ENCODE measurements at places on chromosomes 16 and 17.

DNA sequence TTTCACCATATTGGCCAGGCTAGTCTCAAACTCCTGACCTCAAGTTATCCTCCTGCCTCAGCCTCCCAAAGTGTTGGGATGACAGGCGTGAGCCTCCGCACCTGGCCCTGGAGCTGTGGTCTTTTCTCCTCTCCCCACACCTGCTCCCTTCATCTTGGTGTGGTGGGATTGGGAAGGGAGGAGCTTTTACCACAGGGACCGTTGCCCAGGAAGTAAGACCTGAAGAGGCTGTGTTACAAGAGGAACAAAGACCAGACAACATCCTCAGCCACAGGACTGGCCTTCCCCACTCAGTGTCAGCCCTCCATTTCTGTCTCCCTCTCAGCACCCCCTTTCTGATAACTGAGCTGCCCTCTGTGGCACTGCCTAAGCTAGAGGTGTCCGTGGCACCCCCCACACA, 9.4 kb upstream of the C17orf113 start:
- no peak for DNase-seq

DNA sequence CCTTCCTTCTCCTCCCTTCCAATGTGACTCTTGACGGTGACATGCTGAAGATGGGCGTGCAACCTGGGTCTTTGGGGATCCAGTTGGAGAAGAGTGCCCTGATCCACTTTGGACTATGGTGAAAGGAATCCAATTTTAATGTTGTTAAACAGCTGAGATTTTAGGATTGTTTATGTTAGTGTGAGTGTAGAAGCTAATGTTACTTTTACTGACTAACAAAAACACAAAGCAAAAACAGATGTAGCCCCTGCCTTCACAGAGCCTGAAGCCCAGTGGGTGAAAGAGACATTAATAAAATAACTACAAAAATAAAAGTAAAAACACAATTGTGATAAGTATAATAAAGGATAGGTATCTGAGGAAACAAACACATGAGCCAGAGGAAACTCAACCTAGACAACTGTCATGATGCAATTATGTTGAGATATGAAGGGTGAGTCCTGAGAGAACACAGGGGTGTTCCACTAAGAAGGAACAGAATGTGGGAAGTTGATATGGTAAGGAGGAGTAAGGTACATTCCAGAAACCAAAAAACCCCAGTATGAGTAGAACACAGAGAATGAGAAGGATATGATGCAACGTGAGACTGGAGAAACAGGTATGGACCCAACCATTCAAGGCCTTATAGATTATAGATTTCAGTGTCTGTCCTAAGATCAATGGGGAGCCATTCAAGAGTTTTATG, 115.1 kb upstream of the PMFBP1 start:
- DNase-seq, result no peak

- no peak for DNase-seq
Measured at GRCh38 chr17:18258356-18259038, at the start of gene FLII. FLII (minus strand) TSS chr17:18258738; CDS start chr17:18258690, 48 bp downstream.

DNA sequence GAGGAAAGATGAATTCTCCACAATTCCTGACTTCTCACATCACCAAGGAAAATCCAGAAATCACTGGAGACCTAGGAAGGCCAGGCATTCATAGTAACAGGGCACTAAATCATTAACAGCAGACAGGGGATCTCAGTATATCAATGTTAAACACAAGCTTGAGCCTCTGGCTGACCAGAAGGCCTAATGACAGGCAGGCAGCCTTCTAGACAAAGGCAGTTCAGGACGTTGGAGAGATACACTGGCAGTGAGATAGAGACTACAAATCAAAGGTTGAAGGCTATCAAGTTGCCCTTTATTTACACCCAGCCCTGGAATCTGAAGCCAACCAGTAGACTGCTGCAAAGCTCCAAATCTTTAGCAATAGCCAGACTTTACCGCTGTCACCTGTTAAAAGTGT, 422.8 kb upstream of the CCL2 start:
- no peak for DNase-seq

DNA sequence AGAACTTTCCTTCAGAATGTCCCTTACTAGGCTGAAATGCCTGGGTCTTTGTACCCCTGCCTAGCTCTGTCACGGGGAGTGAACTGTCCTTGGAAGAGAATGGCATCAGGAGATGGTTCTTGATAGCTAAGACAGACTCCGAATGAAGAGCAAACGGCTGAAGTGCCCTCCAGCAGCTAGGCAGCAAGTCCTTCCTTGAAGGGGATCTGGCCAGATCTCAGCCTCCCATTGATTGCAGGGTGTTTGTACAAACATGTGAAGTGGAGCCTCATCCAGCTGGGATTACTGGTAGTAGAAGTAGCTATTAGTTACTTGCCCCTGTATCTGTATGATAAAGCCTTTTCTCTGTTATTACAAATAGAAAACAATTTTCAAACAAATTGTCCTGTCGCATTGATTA, 30.9 kb downstream of the LRRC36 start:
- DNase-seq, result no peak

GRCh38 chr16:85475233-85475632, 137.9 kb upstream of the GSE1 start:
- no peak for DNase-seq

- peak; percentile 20 for DNase-seq
Measured at GRCh38 chr16:84117494-84117843, 727 bp upstream of the MBTPS1 start.

DNA sequence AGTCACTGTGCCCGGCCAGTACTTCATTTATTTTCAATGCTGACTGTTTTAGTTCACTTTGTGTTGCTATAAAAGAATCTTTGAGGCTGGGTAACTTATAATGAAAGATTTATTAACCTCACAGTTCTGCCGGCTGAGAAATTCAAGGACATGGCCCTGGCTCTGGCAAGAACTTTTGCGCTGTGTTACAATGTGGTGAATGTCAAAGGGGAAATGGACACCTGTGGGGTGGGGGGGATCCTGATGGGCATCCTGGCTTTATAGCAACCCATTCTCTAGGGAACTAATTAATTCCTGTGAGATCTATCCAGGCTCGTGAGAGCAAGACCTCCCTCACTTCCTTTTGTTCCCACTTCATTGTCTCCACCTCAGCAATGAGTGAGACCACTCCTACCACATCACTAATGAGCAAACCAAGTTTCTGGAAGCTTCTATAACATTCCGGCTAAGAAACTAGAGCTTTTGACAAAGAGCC, 17.1 kb upstream of the CDH3 start:
- DNase-seq, result no peak

DNA sequence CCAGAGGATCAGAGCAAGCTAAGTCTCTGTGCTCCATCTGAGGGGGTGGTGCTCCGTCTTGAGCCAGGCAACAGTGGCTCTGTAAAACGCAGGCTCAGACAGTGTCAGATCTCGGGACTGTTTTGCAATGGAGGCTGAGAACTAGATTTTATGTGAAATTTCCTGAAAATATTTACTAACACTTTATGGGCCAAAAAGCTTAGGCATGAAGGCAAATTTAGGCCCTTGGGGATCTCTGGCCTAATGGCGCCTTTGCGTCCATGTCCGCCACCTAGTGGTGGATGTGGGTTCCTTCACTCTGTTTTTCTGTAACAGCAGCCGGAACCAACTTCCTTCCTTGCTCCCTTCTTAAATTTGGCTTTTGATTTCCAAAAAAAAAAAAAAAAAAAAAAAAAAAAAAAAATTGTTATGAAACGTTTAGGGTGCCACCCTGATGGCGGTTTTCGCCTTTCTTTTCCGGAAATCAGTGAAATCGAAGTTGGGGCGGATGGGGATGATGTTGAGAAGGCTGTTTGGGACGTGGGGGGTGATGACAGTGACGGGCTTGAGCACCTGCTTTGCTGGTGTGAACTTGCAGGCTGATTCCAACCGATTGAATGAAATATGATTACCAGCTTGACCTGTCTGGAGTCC, 14.0 kb upstream of the ELAC2 start:
- DNase-seq, result peak; percentile 17
